COLO829 (cell line): ENCODE measurements at places on chromosomes 12 and 14.
A peak's percentile ranks its signal among the peaks of the same experiment; 100 is the strongest.

DNA sequence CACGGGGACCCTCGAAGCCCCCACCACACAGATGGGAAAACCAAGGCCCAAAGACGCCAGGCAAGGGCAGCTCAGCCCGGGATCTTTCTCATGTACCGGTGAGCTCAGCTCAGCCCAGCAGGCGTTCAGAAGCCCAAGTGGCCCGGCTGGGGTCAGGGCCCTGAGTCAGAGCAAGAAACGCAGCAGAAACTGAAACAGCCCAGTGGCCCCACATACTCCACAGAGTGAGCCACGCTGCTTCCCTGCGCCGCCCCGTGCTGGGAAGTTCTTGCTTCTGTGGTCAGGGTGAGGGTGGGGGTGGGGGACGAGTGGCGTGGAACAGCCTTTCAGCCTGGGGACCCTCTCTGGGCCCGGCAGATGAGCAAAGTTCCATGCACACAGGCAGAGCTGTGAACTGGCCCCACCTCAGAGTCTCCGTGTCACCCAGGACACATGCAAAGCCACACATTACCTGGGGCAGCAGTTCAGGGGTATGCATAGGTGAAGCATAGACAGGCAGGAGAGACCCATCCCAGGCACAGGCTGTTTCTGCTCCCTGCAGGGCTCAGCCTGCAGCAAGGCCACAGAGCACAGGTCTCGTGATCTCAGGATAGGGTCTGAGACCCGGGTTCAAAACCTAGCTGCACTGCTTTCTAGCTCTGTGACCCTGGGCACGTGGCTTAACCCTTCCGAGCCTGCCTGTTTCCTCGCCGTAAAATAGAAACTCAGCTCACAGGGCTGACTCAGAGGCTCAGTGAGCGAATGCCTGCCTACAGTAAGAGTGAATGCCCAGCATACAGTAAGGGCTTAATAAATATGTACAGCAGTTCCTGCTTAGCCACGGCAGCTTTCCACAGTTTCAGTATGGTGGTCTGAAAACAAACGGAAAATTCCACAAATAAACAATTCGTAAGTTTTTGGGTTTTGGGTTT is 21.6 kb downstream of the NCOR2 start:
- DNase-seq: no peak

- DNase-seq: peak; percentile 16
Observed at GRCh38 chr14:93752980-93753561, 35.2 kb downstream of the PRIMA1 start.

GRCh38 chr12:64237382-64237781 is 15.3 kb upstream of the KICS2 start:
- DNase-seq: no peak

GRCh38 chr14:89221109-89221810 is 195.8 kb downstream of the FOXN3 start:
- no peak for DNase-seq

- no peak for DNase-seq
Observed at GRCh38 chr12:53950437-53950773, 4.3 kb upstream of the HOXC12 start.

- peak; percentile 55 for DNase-seq
Observed at GRCh38 chr14:104865081-104865630, at the start of gene CEP170B. Gene CEP170B, plus strand, starts transcription at chr14:104865268. Its CDS starts 3,183 bp downstream, at chr14:104868451.

GRCh38 chr12:123996581-123996980 is 23.6 kb downstream of the ZNF664 start:
- peak; percentile 97 for DNase-seq

DNA sequence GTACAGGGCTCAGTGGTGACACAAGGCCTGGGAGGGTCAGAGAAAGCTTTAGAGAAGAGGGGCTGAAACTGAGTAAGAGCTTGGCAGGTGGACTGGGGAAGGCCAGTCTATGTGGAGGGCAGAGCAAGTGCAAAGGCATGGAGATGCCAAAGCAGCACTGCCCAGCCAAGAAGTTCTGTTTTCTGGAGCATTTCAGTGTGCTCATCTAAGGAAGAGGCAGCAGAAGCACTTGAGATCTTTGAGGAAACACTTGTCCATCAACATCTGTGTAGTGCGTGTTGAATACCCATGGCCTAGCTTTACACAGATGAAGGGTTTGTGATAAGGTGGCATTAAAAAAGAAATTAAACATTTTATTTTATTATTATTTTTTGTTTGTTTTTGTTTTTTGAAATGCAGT is 52.8 kb downstream of the FOS start:
- no peak for DNase-seq

GRCh38 chr12:115752156-115752555 is 525.3 kb downstream of the MED13L start:
- DNase-seq: no peak

GRCh38 chr12:4681732-4682131 is 32.8 kb downstream of the NDUFA9 start:
- no peak for DNase-seq

- DNase-seq: no peak
Observed at GRCh38 chr12:76449993-76450392, 101.8 kb upstream of the BBS10 start.

DNA sequence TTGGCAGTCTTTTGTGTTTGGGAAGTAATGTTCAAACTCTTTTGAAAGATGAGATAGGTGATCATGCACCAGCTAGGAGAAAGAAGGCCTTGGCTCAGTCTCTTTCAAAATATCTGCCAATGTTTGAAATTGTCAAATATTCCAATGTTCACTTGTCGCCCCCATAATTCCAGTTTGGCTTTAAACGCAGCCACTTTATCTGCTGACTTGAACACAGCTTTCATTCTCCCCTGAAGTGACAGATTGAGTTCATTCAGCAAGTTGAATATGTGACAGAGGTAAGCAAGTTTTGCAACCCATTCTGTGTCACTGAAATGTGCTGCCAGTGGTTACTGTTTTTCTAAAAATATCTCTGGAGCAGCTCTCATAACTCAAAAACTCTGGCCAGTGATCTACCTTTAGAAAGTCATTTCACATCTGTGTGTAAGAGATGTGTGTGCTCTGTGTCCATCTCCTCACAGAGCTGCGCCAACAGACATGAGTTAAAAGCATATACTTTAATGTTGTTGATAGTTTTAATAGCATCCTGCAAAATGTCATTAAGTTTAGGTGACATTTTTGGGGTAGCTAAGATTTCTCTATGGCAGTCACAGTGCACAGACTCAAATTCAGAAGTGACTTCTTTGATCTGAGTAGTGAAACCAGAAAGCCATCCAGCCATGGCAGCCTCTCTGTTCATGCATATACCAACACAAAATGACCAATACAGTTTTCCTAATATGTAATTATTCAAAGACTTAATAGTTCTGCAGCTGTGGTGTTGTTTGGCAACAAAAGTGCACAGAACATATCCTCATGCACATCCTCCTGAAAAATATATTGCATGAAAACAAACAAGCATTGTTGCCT is 614.3 kb upstream of the MIS18BP1 start:
- DNase-seq: no peak

DNA sequence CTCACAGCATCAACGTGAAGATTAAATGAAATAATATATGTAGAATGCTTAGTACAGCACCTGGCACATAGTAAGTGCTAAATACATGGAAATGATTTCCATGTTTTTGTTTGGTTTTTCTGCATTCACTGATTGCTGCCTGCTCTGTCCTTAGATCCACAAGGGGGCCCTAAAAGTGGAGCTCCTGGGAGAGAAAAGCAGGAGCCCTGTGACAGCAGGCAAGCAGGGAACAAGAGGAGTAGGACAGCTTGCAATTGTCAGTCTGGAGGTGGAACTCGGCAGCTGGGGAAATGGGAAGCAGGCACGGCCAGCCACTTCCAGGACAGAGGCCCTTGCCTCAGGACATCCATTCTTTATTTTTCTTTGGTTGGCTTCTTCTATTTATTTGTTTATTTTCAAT is 292.9 kb downstream of the BMP4 start:
- DNase-seq: no peak

DNA sequence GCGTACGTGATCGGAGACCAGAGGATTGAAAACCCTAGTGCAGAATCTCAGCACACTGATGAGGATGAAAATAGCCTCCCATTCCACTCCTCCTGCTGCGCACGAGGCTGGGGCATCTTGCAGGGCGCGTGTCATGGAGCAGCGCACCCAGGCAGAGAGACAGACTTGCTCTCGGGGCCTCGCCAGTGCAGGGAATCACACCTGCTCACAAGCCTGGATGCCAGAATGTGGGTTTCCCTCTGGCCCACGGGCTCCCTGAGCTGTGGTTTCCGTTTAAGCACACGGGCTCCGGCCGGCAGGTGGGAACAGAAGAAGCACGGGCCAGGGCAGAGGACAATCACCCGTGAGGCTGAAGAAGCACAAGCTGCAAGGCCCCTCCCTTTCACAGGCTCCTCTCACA is 2.0 kb downstream of the FGF6 start:
- no peak for DNase-seq

GRCh38 chr12:121490401-121491281 is 90.2 kb downstream of the KDM2B start:
- DNase-seq: no peak

- peak; percentile 75 for DNase-seq
Observed at GRCh38 chr14:104708606-104709268, 15.3 kb upstream of the ADSS1 start.

GRCh38 chr12:51683763-51684357 is 92.8 kb downstream of the SCN8A start:
- no peak for DNase-seq

DNA sequence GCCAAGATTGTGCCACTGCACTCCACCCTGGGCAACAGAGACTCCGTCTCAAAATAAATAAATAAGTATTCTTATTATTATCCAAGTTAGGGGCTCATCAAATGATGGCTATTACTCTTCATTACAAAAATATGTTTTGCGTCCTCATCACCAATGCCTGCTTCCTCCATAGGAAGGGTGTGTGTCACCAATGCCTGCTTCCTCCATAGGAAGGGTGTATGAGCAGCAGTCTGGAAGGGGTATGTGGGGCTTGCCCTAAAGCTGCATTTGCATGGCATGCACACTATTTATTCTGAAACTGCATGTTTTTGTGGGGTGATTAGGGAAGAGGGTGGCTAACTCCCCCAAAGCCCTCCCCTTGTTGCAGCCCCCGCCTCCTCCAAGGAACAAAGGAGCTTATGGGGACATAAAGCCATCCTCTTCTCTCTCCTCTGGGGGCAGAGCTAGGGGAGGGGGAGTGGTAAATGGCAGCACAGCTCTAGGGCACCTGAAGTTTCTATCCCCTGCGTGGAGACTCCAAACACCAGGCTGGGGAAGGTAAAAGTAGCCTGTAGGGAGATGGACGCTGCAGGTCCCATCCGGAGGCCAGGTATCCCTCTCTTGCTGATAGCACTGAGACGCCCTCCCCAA is 1.3 kb downstream of the CAMKK2 start:
- no peak for DNase-seq

GRCh38 chr12:5166976-5167375 is 123.3 kb downstream of the KCNA5 start:
- peak; percentile 12 for DNase-seq

- no peak for DNase-seq
Observed at GRCh38 chr12:119225454-119225853, 46.7 kb downstream of the HSPB8 start.

- DNase-seq: no peak
Observed at GRCh38 chr14:89445273-89445973, 28.4 kb upstream of the FOXN3 start.

DNA sequence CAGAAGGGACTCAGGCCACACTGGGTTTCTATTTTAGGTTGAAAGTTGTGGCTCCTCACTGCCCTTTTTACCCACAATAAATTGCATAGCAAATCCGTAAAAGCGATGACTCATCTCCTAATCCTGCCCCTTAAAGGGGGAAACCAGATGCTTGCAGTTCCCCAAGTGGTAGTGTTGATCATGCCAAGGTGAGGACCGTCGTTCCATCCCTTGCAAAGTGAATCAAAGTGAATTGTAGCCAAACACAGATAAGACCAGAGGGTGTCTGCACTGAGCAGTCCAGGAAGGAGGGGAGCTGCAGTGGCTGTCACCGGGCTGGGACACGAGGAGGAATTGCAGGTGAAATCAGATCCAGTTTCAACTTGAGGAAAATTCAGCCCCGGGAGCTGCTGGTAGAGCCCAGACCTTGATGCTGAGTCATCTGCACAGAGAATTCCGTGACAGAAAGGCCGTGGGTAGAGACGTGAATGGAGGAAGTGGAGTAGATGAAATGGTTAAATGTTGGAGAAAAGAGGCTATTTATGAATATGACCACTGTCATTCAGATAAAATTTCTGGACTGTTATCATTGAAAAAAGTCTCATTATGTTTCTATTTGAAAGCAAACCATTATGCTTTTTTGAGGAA is 44.2 kb upstream of the MMP17 start:
- DNase-seq: peak; percentile 89

DNA sequence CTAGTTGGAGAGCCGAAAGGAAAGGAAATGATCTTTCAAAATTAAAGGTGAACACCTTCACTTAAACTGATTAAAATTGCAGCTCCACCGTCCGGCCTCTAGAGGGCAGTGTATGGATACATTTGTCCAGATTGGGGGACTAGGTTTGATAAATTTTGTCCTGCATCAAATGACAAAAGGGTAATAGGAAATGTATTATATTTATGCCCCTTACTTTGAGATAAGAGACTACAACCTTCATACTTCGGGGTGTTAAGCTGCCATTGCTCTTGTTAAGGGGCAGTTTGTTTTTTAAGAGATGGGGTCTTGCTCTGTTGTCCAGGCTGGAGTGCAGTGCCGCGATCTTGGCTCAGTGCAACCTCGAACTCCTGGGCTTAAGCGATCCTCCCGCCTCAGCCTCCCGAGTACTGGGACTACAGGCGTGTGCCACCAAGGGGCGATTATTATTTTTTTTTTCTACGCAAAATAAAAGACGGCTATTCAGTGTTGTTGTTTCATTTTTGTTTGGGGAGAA is 818 bp upstream of the SUOX start:
- DNase-seq: peak; percentile 64

DNA sequence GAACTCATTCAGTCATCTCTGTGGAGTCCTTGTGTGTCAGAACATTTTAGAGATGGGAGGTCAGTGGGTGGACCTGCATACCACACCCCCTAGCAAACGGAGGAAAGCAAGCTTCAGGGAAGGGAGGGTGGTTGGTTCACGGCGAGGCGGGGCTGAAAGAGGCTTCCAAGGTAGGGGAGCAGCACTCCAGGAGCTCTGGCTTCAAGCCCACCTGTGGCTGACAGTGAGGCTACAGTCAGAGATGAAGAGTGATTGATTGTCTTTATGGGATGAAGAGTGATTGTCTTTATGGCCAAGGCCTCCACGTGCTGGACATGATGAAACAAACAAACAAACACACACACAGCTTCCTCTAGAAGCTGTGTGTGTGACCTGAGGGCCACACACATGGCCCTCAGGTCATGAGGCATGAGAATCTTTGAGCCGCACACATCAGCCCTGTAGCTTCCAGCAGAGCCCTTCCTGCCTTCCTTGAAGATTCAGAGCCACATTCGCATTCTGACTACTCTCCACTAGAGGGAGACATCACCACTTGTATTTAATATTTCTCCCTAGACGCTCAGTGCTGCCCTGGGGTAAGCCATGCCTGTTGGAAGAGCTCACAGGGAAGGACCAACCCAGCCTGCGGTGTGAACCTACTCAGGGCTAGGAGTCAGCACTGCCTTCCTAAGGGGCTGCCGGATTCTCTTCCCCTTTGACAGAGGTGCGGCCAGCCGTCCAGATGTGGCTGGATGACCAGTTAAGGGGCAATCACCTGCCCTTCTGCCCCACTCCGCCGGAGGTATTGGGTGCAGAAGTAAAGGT is 54.4 kb upstream of the KCNA1 start:
- peak; percentile 76 for DNase-seq
